ENCODE measurements at places on chromosomes 13 and 19. TPM values are rescaled to one million over a fixed set of nuclear protein-coding genes. Genes with fewer than 3 reads are reported as not detected.
A peak's percentile ranks its signal among the peaks of the same experiment; 100 is the strongest.

- H3K4me3 ChIP-seq = no peak overlapping the region
- H3K27me3 ChIP-seq = peaks cover 44% of the 10 kb centered on the region
- DNase-seq = peak; percentile 57
- no peaks in the 10 kb centered on the region for H3K36me3 ChIP-seq
These were observed 42.0 kb upstream of the NFIC start for GRCh38 chr19:3324405-3324856.

GRCh38 chr13:73334445-73334844 lies 275.6 kb downstream of the KLF5 start:
- no peaks in the 10 kb centered on the region for H3K27me3 ChIP-seq
- H3K4me1 ChIP-seq = peaks cover 4% of the 10 kb centered on the region
- DNase-seq = no peak
- H3K27ac ChIP-seq = no peak overlapping the region
- H3K4me3 ChIP-seq = no peak overlapping the region

KASH5 gene
- not detected for total RNA-seq

GRCh38 chr13:100944791-100945345 lies 270.3 kb upstream of the TMTC4 start:
- no peak overlapping the region for H3K27ac ChIP-seq
- H3K4me1 ChIP-seq = peaks cover 12% of the 10 kb centered on the region
- H3K27me3 ChIP-seq = peaks cover 5% of the 10 kb centered on the region
- no peak for DNase-seq
- no peak overlapping the region for H3K4me3 ChIP-seq

DAND5 gene
- total RNA-seq = not detected

PCDH8 gene
- total RNA-seq = 0.42 TPM

NTN5 gene
- 1.0 TPM for total RNA-seq

DNA sequence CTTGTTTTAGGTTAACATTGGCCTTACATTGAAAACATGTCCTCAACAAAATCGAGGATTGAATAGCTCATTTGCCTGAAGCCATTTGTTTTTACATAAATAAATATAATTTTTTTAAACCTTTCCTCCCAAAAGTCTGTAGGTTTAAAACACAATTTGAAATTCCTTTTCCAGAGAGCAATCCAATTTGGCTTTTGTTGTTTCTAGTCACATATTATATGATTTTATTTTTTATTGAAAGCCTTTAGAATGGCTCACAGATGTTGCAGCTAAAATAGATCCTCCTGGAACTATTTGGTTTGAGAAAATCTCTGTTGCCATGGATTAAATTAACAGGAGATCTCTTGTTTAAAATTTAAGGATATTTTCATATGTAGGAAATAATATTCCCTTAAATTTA lies 512.6 kb downstream of the KLF5 start:
- DNase-seq = no peak
- no peak overlapping the region for H3K27ac ChIP-seq
- no peak overlapping the region for H3K4me3 ChIP-seq

GRCh38 chr19:39247701-39248664 lies 673 bp downstream of the IFNL4 start:
- H3K36me3 ChIP-seq = no peaks in the 10 kb centered on the region
- DNase-seq = no peak
- H3K27me3 ChIP-seq = peaks cover 70% of the 10 kb centered on the region
- no peak overlapping the region for H3K27ac ChIP-seq

DNA sequence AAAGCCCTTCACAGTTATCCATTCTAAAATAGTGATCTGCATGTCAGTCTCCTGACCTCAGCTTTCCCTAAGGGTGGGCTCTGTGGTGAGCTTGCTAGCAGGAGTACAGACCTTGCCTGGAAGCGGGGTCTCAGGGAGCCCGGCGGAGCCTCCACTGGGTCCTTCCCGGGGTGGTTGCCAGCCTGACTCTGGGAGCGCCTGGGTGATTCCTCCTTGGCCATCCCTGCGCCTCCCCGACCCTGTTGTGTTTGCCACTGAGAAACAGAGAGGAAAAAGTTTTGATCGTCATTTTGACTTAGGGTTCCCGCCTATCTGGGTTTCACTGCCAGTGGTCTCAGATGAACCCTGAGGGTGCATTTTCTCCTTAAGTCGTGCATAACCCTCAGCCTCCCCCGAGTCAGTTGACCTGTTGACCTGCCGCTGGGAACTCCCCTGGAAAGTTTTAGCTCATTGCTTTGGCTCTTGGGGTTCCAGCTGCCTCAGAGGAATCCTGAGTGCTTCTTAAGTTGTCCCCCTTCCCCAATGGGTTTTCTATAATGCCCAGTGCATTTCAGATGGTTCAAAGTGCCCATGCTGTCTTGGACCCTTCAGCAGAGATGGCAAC lies 117.8 kb downstream of the RAB20 start:
- H3K27ac ChIP-seq = no peak overlapping the region
- no peak overlapping the region for H3K4me3 ChIP-seq
- no peak for DNase-seq
- no peaks in the 10 kb centered on the region for H3K27me3 ChIP-seq
- peaks cover 16% of the 10 kb centered on the region for H3K4me1 ChIP-seq
- H3K36me3 ChIP-seq = peaks cover 15% of the 10 kb centered on the region

DNA sequence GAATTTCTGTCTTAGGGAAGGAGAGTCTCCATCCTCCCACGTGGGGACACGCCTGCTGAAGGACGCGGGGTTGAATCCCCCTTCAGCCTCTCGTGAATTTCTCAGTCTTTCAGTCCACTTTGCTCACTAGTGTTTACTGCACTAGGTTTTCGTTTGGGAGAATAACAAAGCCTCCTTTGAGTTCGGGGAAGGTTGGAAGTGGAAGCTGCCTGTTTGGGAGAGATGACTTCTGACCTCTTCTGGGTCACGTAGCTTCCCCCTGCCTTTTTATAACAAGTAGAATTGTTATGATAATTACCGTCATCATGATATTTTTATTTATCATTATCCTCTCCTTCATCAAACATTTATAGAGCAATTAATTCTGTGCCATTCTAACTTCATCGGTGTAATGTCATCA lies 60.7 kb downstream of the ATP11A start:
- no peaks in the 10 kb centered on the region for H3K27me3 ChIP-seq
- no peak overlapping the region for H3K4me3 ChIP-seq
- H3K4me1 ChIP-seq = no peaks in the 10 kb centered on the region
- no peak for DNase-seq

DNA sequence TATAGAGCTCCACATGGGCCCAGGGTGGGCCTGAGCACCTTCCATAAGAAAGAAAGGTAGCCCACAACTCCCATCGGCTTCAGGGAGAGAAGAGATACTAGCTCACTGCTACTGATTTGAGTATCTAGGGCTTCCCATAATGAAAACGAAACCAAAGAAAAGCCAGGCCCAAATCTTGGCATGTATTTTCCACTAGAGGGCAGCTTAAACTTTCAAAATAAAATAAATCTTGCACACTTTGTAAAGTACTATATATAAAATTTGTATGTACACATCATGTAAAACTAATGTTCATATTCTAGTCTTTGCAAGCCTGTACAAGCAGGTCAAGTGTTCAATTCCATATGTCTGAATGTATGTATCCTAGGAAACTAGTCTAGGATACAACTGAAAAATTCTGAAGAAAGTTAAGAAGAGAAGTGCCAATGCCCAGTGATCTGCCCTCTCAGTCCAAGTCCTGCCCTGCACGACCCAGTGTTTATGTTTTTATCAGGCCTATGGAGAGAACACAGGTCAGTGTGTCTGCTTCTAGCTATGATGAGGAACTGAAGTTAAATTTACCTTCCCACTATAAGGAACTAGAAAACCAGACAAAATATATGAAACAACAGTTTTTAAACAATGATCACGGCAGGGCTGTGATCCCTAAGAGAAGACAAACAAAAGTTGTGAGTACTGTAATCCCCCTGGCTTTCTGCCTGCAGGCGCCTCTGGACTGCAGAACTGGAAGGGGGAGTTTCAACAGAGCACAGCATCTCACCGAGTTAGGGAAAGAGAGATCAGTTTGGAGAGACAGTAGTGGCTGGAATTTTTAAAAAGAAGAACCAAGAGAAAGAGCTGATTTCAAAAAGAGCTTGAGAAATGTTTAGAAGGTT lies 475.7 kb downstream of the UQCRFS1 start:
- H3K36me3 ChIP-seq = no peaks in the 10 kb centered on the region
- no peak for DNase-seq
- peak overlapping the region; percentile 63 for H3K27ac ChIP-seq
- H3K4me1 ChIP-seq = peaks cover 3% of the 10 kb centered on the region
- no peak overlapping the region for H3K4me3 ChIP-seq
- peaks cover 14% of the 10 kb centered on the region for H3K27me3 ChIP-seq

DNA sequence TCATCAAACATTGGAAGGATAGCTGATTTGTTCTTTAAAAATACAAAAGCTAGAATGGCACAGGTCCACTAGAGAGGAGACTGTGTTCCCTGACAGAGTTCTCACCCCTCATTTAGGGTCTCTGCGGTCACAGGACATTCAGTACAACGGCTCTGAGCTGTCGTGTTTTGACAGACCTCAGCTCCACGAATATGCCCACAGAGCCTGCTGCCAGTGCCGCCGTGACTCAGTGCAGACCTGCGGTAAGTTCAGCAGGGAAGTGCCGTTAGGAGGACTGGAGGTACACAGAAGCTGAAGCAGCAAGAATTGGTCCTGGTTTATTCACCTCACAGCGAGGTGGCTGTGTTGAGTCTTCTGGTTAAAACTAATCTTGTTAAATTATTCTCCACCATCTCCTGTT lies 90.0 kb downstream of the TNFRSF19 start:
- H3K27ac ChIP-seq = no peak overlapping the region
- DNase-seq = no peak
- H3K4me3 ChIP-seq = no peak overlapping the region
- H3K36me3 ChIP-seq = peaks cover 28% of the 10 kb centered on the region
- no peaks in the 10 kb centered on the region for H3K27me3 ChIP-seq

DNA sequence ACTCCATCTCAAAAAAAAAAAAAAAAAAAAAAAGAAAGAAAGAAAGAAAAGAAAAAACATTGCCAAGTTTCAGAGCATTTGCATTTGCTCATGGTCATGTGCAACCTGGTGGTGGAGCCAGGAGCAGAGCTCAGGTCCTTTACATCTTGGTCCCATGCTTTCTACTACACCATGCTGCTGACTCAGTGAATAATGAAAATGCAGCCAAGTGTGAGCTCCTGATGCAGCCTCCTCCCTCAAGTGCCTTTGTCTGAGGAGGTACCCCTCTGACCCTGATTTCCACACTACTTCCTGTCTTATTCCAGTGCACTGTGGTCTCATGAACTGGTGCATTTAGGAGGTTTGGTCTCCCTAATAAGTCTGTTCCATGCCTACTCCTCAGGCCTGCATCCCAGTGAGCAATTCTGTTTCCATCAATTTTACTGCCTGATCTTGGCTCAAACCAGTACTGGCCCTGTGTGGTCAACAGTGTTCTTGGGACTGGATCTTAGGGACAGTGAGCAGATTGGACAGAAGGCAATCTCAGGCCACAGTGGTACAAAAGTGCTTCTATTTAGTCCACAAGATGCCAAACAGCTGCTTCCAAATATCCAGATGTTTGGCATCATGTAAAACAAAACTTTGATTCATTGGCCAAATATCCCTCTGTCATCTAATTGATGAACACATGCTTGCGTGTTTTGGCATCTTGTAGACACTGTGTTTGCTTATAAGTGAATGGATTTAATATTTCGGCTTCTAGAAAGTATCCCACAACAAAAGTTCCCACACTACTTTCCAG lies 28.8 kb upstream of the LRCH1 start:
- H3K27me3 ChIP-seq = peaks cover 12% of the 10 kb centered on the region
- peaks cover 19% of the 10 kb centered on the region for H3K4me1 ChIP-seq
- no peaks in the 10 kb centered on the region for H3K36me3 ChIP-seq
- no peak for DNase-seq

DNA sequence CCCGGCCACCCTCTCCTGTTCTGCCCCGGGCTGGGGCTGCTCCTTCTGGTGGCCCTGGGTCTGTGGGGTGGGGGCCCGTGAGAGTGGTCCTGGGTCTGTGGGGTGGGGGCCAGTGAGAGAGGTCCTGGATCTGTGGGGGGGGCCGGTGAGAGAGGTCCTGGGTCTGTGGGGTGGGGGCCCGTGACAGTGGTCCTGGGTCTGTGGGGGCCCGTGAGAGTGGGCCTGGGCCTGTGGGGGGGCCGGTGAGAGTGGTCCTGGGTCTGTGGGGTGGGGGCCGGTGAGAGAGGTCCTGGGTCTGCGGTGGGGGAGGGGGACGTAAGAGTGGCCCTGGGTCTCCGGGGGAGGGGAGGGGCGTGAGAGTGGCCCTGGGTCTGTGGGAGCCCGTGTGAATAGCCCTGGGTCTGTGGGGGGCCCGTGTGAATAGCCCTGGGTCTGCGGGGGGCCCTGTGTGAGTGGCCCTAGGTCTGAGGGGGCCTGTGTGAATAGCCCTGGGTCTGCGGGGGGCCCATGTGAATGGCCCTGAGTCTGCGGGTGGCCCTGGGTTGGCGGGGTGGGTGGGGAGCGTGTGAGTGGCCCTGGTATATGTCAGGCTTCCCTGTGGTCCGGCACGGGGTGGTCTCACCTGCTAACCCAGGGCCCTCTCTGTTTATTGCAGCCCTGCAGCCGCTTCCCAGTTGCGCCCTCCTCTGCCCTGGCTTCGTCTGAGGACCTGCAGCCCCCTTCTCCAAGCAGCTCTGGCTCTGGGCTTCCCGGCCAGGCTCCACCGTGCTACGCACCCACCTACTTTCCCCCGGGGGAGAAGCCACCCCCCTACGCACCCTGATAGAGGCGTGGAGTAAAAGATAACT lies 52.3 kb downstream of the TMEM255B start:
- H3K4me1 ChIP-seq = no peaks in the 10 kb centered on the region
- H3K36me3 ChIP-seq = peaks cover 3% of the 10 kb centered on the region
- H3K4me3 ChIP-seq = no peak overlapping the region
- H3K27ac ChIP-seq = no peak overlapping the region

- no peak for DNase-seq
- H3K4me3 ChIP-seq = peak overlapping the region; percentile 33
- peaks cover 4% of the 10 kb centered on the region for H3K36me3 ChIP-seq
- H3K27ac ChIP-seq = peak overlapping the region; percentile 82
- peaks cover 32% of the 10 kb centered on the region for H3K4me1 ChIP-seq
These were observed 1.2 kb upstream of the ZFP36 start for GRCh38 chr19:39405261-39405957.

DNA sequence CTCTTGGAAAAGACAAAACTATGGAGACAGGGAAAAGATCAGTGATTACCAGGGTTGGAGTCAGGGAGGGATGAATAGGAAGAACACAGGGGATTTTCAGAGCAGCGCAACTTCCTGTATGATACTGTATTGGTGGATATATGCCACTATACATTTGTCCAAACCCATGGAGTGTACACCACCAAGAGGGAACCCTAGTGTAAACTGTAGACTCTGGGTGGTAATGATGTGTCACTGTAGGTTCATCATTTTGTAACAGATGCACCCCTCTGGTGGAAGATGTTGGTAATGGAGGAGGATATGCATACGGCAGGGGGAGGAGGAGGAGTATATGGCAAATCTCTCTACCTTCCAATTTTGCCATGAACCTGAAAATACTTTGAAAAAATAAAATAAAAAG lies 68.1 kb downstream of the UFM1 start:
- no peak overlapping the region for H3K27ac ChIP-seq
- H3K4me3 ChIP-seq = no peak overlapping the region
- no peaks in the 10 kb centered on the region for H3K36me3 ChIP-seq
- DNase-seq = no peak

GRCh38 chr13:50017819-50018218 lies 2.6 kb downstream of the KCNRG start:
- peaks cover 20% of the 10 kb centered on the region for H3K36me3 ChIP-seq
- H3K4me1 ChIP-seq = peaks cover 13% of the 10 kb centered on the region
- no peaks in the 10 kb centered on the region for H3K27me3 ChIP-seq
- no peak overlapping the region for H3K27ac ChIP-seq
- no peak for DNase-seq
- no peak overlapping the region for H3K4me3 ChIP-seq

- no peaks in the 10 kb centered on the region for H3K4me1 ChIP-seq
- no peak overlapping the region for H3K27ac ChIP-seq
- no peak for DNase-seq
- H3K4me3 ChIP-seq = no peak overlapping the region
These were observed 726.0 kb downstream of the DIAPH3 start for GRCh38 chr13:59437544-59438301.

ZFR2 gene
- 3.9 TPM for total RNA-seq
